ENCODE measurements at places on chromosomes 12 and 14.
A peak's percentile ranks its signal among the peaks of the same experiment; 100 is the strongest.

DNA sequence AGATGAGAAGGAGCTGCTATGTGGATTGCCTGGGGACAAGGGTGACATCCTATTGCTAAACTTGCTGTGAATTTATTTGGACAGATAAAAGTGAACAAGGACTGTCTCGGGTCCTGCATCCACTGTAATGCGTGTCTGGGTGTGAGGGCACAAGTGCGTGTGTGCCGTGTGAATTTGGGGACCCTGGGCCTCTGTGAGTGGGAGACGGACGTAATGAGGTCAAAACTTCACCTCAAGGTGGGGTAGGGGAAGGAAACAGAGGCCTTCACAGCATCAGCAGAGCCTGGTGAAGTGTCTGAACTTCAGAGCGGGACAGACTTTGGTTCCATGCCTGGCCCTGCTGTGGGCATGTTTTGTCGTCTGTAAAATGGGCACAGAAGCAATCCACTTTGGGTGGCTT, 14.8 kb downstream of the ASB2 start:
- no peak for DNase-seq

GRCh38 chr14:24366721-24367513, 1.1 kb upstream of the NFATC4 start:
- DNase-seq, result peak; percentile 98

- no peak for DNase-seq
These were observed 222.5 kb upstream of the ARHGAP5 start for GRCh38 chr14:31854508-31855075.

DNA sequence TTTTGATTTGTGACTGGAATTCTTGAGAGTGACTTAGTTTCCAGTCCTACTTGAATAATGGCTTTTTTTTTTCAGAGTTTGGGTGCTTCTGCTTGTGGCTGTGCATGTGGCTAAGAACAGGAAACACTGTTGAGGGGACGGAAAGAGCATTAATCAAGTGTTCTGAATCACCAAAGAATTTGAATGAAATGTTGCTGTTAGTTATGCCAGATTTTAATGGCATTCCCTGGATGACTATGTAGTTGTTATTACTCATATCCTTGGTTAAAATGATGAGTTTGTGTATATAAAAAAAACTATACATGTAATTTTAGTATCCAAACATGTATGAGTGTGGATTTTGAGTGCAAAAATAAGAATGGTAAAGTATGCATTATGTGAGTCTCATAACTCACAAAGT, 347.9 kb downstream of the BCAT1 start:
- DNase-seq, result no peak

- DNase-seq, result no peak
These were observed 1.2 kb downstream of the GSC start for GRCh38 chr14:94768521-94769390.

DNA sequence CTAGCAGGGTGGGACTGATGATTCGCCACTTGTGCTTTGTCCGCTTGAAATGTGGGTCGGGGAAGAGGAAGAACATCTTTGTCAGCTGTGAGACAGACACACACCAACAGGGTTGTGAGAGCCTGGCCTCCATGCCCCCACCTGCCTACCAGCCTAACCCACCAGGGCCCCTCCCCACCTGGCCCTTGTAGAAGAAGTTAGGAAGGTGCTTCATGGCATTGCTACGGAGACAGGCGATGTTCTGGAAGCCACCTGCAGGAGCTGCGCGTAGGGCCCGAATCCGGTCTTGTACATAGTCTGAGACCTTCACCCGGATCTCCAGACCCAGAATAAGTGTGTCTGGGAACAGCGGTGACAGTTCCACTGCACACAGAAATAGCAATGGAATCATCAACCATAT, 2.3 kb downstream of the METTL1 start:
- DNase-seq, result no peak

- DNase-seq, result no peak
These were observed 12.5 kb downstream of the P2RX7 start for GRCh38 chr12:121145221-121145620.

DNA sequence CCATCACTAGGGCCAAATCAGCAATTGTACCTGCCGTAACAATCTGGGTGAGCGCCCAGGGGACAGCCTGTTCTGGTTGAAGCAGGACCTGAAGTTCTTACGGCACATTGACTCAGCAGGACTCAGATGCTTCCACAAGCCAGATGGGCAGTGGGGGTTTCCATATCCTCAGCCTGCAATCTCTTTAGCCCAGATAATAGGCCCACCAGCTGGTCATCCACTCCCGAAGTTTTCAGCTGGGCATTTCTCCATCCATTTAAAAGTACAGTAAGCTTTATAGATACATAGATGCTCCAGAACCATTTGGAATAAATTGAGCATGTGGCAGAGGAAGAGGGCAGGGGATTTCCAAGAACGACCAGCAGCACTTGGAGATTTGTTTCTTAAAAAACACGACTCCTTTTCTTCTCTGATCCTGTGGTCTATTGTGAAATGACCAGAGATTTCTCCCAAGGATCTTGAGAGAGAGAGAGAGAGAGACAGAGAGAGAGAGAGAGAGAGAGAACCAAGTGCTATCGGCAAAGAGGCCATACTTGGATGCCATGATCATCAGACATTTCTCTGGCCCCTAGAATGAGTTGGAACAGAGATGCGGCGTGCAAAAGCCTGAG, 74.8 kb upstream of the PLXNC1 start:
- DNase-seq, result no peak

DNA sequence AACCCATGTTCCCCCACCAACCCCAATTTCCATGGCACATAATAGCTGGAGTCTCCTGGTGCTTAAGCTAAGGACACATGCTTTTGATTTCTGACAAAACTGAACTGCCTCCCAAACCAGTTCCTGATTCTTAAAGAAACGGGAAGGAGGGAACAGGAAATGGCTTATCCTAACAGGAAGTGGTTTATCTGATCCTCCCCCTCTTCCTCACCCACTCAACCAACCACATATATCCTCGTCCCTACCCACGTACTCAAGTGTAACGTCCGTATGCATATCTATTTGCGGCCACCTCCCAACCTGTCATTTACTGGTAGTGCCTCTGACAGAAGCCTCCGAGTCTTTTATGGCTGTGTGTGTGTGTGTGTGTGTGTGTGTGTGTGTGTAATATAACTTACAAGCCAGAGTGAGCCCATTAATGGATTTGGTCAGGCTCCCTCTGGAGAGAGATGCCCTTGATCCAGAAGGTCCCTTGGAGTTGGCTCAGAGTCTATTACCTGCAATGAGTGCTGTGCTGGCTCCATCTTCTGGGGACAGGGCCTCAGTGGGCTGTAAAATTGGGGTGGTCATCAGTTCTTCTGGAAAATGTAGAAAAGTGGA, 7.7 kb downstream of the DAZAP2 start:
- DNase-seq, result no peak

DNA sequence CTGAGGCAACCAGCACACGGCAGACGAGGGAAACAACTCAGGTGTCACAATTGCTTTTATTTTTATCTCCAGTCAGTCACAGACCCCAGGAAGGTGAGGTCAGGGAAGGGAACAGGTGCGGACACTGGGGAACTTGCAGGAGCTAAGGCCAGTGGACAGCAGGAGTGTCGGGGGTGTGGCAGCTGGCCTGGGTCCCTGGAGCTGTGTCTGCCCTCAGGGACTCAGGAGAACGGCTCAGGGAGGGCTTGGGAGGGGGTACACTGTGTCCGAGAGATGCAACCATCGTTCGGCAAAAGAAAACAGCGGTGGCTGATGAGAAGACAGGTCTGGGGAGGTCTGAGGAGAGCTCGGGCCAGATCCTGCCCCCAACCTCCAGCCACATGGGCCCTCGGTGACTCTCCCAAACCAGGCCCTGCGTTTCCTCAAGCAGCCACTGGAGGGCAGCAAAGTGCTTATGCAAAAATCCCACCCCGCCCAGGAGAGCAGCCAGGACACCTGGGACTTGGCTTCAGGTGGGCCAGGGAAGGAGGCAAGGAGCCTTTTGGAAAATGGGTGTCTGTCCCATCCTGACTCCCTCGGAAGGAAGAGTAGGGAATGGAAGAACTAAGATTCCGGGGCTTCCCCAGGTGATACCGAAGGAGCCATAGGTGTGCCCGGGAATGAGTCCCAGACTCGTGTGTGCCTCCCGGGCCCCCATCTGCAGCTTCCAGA, 24.1 kb upstream of the BCDIN3D start:
- peak; percentile 74 for DNase-seq

GRCh38 chr12:92701441-92701840, 1.3 kb upstream of the PLEKHG7 start:
- DNase-seq, result no peak

DNA sequence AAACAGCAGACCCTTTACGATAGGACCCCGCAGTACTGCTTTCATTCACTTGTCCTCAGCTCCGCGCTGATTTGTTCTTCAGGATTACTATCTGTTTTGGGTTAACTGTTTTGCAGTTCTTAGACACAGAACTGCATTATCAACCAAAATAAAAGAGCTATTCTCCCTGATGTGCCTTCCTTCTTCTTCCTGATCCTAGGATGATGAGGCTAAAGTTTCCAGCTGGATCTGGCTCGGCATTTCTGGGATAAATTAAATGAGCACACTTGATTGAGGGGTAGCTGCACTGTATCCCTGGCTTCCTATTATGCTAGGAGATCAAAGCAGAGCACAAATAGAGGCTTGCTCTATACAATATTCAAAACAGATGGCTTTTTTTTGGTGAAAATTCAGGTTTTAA, 165.7 kb downstream of the FBXL14 start:
- DNase-seq, result no peak

- no peak for DNase-seq
These were observed 60.1 kb downstream of the LRIG3 start for GRCh38 chr12:58860056-58860787.

DNA sequence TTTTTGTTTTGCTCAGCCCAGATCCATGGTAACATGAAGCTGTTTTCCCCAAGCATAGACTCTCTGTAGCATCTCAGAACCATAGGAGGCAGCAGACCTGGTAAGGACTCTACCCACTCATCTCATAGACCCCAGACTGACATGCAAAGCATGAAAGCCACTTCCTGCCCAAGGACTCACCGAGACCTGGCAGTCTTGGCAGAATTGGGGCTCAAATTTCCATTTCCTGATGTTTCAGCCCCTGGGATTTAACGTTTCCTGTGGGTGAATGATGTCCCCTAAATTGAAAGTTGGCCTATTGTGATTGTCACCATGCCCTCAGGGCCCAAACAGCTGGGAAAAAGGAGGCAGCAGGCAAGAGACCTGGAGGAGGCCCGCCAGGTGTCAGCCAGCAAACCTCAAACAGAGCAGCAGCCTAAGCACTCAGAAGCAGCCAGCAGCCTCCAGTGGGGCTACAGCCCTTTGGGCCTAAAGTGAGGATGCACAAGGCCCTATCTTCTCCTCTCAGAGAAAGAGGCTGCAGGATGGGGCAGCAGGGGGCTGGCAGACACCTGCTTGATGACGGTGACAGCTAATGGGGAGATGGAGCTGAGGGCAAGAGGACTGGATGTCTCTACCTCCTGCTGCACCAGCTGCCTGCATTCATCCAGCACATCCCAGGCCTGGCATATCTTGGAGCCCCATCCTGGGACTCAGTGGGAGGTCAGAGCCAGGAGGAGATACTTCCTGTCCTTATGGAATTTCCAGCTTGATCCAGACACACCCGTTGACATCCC, 8.5 kb downstream of the KRT85 start:
- no peak for DNase-seq

DNA sequence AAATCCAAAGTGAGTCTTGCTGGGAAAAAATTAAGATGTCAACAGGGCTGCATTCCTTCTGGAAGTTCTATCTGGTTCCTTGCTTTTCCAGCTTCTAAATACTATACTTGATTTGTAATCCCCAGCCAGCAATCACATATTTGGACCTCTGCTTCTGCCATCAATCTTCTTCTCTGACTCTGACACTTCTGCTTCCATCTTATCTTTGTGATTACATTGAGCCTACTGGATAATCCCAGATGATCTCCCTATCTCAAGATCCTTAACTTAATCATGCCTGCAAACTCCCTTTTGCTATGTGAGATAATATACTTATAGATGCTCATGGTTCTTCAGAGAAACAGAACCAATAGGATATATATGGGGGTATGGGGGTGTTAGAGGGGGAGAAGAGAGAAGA, 49.9 kb upstream of the ZDHHC17 start:
- DNase-seq, result no peak

DNA sequence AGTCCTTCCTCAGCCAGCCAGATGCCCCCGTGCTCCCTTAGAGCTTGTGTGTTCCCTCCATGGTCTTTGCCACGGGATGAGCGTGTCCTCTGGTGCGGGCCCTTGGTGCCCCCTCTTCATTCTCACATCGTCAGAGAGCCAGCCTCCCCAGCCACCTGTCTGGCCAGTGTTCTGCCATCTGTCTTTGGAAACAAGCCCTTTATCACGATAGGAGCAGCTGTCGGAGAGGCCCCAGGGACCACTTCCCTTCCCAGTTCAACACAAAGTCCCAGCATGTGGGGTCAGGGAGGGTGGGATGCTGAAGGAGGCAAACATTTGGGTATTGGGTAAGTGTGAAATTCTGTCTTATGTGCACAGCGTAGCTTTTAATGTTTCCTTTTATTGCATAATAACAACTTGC, 44.5 kb downstream of the DYNC1H1 start:
- DNase-seq, result no peak

DNA sequence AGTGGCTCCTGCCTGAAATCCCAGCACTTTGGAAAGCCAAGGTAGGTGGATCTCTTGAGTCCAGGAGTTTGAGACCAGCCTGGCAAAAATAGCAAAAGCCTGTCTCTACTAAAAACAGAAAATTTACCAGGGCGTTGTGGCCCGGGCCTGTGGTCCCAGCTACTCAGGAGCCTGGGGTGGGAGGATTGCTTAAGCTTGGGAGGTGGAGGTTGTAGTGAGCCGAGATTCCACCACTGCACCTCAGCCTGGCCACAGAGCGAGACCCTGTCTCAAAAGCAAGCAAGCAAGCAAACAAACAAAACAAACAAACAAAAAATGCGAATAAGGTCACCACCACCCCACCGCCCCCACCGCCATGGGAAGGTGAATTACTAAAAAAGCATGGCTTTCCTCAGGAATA, 238.7 kb downstream of the ATXN7L3B start:
- no peak for DNase-seq

DNA sequence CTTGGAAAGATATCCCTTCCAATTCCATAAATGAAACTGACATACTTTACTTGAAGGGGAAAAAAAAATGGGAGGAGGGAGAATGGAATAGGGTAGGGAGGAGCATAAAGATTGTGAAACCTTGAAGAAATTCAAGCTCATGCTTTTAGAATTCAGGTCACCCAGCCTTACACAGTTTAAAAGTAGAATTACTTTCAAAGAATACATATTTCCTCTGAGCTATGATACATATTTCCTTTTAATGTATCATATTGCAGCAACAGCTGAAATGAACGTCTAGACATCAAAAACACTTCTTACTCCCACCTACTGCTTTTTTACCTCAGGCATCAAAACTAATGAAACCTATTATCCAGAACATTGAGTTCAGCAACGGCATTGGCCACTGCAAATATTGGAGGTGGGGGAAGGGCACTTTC, 156.0 kb downstream of the MED13L start:
- peak; percentile 8 for DNase-seq

- DNase-seq, result no peak
These were observed 1.1 kb upstream of the SDSL start for GRCh38 chr12:113420996-113421595.

- no peak for DNase-seq
These were observed 168.0 kb upstream of the TBX3 start for GRCh38 chr12:114851981-114852380.

All from NCI-H2081 (cell line).